ENCODE measurements at places on chromosomes 2 and 18.

GRCh38 chr18:63363951-63364350, 3.1 kb downstream of the KDSR start:
- DNase-seq = no peak

DNA sequence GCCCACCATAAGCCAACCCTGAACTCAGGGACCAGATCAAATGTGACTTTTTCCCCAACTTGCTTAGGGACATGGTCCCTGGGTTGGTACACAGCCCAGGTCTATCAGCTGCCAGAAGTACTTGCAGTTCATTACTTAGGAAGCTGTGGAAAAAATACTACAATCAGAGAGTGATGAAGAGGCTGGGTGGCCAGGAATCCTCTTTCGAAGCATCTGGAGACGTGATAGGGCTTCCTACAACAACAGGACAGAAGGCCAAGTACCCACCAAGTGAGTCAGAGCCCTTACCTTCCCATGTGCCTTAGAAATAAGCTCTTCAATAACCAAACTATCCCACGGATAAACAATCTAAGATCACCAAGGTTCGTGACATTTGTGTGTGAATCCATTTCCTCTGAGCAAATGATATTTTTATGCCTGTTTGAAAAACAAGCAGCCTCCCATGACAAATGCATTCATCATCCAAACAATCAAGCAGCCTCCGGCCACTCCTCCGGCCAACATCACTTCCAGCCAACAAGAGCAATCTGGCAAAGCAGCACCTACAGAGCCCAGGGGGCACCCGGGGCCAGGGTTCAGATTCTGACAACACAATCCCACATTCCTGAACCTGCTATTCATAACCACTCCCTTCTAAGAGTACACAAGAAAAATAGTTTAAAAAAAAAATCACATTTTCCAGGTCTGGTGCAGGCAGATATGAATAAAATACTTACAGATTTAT, 26.4 kb downstream of the TBC1D8 start:
- peak; percentile 92 for DNase-seq

DNA sequence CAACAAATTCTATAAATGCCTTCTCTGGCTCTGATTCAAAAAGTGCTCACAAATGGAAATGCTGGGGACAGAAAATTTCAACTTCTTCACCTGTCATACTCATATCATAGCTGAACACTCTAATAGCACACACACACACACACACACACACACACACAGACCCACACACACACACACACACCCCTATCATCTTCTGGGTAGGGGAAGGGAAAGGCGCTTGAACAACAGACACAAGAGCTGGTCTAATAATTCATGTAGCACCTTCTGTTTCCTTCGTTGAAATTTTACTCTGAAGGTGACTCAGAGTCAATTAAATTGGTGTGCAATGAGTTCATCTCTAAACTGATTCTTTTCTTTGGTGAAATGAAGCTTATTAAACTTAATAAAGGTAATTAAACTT, 32.9 kb downstream of the CD28 start:
- DNase-seq = no peak

GRCh38 chr2:175981551-175981950, 20.5 kb downstream of the LNPK start:
- DNase-seq = no peak

DNA sequence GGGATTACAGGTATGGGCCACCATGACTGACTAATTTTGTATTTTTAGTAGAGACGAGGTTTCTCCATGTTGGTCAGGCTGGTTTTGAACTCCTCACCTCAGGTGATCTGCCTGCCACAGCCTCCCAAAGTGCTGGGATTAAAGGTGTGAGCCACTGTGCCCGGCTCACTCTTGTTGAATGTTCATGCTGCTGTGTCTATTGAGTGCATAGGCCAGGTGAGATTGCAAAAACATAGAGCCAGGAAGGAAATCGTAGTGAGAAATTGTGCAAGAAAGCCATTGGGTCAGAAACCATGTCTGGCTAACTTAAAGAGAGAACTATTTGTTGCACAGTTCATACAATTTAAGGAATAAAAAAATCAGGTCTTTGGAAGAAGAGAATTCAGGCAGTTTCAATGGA, 45.5 kb upstream of the FZD5 start:
- no peak for DNase-seq

- peak; percentile 40 for DNase-seq
Measured at GRCh38 chr2:197028230-197028629, 101.7 kb upstream of the PGAP1 start.

DNA sequence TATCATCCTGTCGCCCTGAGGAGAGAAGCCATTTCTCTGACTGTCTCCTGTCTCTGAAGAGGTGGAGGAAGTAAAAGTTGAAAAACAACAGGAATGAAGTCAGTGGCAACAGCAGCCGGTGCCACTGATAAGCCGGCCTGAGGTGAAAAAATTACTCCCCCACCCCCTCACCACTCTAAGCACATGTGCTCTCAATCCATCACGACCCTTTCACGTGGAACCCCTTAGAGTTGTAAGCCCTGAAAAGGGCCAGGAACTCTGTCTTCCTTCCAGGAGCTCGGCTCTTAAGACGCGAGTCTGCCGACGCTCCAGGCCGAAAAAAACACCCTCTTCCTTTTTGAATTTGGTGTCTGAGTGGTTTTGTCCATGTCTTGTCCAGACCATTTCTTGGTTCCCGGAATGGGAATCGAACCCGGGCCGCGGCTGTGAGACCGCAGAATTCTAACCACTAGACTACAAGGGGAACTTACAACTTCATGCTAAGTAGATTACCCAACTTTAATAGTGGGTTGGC, 40.7 kb upstream of the TRIM43 start:
- no peak for DNase-seq

DNA sequence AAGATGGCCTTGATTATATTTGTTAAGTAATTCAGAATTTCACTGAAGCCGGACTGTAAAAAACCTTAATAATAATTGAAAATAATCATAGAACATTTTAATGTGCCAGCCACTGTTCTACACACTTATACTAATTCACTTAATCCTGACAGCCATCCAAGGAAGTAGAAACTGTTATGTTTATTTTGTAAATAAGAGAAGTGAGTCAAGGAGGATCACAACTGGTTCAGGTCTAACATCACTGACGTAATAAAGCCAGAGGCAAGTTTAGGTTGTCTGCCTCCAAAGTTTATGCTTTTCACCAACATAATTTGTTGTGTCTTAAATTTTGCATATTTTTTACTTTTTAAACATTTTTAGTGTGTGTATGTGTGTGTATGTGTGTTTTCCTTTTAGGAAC, 436.1 kb downstream of the LRRTM4 start:
- DNase-seq = no peak

GRCh38 chr2:142742371-142743214, 134.9 kb upstream of the KYNU start:
- DNase-seq = peak; percentile 2

GRCh38 chr2:116452651-116453050, 1361.8 kb upstream of the DDX18 start:
- DNase-seq = no peak

DNA sequence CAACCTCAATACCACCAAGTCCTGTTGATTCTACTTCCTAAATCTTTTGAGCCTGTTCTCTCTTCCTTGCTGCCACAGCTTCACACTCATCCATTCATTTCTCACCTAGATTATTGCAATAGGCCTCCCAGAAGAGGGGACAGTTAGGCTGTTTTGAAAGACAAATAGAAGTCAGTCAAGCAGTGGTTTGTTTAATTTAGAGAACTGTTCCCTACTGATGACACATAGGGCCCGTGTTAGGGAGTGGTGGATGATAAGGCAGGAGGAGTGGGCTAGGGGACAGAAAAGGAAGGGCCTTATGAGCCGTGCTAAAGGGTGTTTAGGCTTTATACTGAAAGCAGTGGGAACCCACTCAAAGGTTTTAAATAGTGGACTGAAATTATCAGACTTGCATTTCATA, 59.6 kb upstream of the ZFP36L2 start:
- no peak for DNase-seq

DNA sequence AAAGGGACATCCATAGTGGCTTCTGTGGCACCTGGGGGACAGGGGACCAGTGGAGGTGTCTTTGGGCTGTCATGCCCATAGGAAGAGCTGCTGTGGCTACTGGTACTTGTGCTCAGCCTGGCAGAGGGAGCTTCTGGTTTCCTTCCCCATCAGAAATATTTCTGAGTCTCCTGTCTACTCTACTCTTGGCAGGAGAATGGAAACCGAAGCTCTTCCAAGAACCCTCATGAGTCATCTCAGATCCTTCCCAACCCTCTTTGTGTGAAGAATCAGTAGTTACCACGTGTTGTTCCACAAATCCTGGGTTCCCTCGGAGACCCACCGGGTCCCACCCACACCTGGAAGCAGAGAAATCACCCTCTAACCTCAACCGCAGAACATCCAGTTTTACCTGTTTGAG, 234.9 kb downstream of the FHOD3 start:
- DNase-seq = no peak

DNA sequence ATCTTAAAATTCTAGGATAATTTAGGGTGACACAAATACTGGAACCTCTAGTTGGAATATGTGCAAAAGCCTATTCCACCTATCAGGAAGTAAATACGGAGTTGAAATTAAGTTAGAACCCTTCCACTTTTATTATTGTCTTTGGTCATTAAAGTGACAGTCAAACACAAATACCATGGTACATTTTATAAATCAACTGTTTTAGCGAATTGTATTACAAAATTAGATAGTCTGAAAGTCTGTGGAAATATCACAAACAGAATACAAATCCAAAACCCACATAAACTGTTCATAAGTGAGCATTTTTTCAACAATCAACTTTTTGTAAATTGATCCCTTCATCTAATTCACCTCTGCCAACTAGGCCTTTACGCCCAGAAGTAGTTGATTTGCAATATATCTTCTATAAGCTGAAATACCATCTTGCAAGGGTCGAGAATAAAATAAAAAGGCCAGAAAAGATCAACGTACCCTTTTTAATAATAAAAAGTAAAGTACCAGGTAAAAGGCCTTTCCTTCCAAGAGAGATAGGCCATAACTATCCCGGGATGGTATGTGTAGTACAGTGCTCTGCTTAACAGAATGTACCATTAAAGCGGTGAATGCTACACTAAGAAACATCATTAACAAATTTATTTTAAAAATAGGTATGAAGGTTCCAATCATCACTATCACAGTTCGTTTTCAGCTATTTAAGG, 1.3 kb downstream of the USP34 start:
- DNase-seq = no peak

DNA sequence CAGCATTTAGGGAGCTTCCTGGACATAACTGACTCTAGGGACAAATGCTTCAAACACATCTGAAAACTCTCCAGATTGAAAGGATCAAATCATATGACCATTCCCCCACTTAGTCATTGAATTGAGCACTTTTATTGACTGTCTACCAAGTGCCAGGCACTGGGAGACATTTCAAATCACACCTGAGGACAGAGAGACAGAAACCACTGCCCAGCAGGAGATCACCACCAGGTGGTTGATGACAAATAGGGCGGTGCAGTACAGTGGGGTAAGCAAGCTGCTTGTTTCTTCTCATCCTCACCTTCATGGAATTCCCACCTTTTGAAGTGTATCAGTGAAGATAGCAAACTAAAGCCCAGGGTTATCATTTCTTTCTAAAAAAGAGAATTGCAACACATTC, 19.0 kb upstream of the CXCR4 start:
- DNase-seq = no peak

- no peak for DNase-seq
Measured at GRCh38 chr2:27029051-27029450, 3.7 kb upstream of the TMEM214 start.

DNA sequence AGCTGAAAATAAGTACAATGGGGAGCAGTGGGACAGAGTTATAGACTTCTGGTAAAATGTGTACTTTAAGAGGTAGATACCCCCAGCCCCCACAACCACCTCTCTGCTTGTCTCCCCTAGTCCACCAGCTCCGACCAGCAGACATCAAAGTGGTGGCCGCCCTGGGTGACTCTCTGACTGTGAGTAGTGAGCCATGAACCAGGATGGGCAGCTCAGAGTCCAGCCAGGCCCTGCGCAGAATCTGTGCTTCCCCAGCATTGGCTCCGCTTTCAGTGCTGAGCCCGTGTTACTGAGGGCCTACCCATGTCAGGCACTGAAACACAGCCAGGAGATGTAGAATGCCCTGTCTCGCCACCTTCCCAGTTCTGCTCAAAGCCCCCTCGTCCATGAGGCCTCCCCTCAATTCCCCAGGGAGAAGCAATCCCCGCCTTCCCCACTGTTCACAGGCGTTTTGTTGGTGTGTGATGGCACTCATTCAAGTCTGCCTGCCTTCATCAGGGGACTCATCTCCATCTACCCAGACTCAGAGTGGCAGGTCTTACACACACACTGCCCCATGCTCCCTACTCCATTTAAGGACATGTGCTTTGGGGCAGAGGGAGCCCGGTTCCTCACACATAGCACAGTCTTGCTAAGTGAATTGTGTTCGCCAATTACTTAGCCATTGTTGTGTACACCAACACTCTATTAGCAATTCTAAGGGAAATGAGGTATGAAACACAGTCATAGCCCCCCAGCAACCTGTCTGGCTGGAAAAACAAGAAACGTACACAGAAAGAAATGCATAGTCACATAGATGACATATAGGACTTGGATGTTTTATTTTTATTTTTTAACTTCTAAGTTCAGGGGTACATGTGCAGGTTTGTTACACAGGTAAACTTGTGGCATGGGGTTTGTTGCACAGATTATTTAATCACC, 122.6 kb downstream of the PLB1 start:
- no peak for DNase-seq

DNA sequence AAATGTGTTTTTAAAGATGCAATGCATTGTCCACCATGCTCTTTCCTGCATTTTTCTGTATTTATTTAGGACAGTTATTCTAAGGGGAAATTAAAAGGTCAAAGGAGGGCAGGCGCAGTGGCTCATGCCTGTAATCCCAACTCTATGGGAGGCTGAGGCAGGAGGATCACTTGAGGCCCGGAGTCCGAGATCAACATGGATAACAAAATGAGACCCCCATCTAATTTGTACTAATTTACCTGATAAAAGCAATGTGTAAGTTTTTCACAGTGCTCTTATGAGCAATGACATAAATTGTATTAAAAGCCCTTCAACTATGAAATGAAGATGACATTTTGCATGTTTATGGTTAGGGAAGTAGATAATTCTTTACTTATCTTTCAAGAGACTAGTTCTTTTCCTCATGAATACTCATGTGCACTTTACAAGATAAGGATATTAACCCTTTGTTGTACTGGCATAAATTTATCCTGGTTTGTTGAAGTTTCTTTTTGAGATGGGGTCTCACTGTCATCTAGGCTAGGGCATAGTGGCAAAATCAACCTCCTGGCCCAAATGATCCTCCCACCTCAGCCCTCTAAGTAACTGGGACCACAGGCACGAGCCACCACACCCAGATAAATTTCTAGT, 9.7 kb downstream of the HSBP1L1 start:
- DNase-seq = no peak

All from T1000 (cell line).